ENCODE measurements at places on chromosomes 7 and 10.

- DNase-seq, result no peak
These were observed 21.4 kb upstream of the PDGFA start for GRCh38 chr7:540997-541396.

DNA sequence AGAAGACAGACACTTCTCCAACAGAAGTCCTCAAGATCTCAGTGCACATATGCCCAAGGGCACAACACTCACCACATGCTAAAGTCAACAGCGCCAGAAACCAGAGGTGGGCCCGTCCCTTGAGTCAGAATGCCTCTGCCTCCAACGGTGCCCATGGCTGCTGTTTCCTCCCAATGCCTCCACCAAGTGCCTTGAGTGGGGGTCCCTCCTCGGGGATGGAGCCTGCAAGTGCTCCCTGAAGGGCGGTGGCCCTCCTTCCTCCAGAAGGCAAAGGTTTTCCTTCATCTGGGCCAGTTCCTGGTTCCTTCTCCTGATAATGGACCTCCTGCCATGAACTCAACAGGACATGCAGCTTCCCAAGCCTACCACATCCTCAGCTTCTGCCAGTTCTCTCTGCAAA is 58.5 kb downstream of the TNS3 start:
- no peak for DNase-seq

DNA sequence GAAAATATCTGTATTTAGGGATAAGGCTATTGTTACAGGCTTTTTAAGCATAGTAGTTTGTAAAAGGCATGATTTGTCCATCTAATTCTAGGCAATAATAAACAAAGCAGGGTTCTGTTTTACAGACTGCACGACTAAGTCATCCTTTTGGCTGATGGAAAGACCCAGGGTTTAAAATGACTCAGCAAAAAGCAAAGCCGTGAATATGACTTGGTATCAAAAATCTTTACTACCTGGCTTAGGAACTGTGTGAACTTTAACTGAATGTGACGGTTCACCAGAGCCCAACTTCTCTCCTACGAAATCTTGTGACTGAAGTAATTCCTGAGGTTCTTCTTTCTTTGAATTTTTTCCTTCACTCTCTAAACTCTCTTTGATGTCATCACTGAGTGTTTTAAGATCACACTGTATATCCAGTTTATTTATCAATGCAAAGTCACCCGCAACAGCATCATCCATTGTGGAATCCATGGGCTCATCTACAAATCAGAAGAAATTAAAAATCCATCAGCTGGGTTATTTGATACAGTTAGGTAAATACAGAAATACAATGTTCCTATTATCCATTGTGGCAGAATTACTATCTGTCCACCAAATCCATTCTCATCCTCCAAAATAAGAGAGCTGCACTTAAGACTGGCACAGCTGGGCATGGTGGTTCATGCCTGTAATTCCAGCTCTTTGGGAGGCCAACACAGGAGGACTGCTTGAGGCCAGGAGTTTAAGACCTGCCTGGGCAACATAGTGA is 17.0 kb downstream of the ATE1 start:
- no peak for DNase-seq

- no peak for DNase-seq
These were observed 5.6 kb downstream of the MGAM start for GRCh38 chr7:142001163-142001874.

Data from stimulated activated CD4-positive, alpha-beta T cell treated with anti-CD3 and anti-CD28 coated beads, Interleukin-1b, Interleukin-23, amount 100 ng/mL, for 1 hour (primary cell).